ENCODE measurements at places on chromosomes 4 and X.
A peak's percentile ranks its signal among the peaks of the same experiment; 100 is the strongest.

DNA sequence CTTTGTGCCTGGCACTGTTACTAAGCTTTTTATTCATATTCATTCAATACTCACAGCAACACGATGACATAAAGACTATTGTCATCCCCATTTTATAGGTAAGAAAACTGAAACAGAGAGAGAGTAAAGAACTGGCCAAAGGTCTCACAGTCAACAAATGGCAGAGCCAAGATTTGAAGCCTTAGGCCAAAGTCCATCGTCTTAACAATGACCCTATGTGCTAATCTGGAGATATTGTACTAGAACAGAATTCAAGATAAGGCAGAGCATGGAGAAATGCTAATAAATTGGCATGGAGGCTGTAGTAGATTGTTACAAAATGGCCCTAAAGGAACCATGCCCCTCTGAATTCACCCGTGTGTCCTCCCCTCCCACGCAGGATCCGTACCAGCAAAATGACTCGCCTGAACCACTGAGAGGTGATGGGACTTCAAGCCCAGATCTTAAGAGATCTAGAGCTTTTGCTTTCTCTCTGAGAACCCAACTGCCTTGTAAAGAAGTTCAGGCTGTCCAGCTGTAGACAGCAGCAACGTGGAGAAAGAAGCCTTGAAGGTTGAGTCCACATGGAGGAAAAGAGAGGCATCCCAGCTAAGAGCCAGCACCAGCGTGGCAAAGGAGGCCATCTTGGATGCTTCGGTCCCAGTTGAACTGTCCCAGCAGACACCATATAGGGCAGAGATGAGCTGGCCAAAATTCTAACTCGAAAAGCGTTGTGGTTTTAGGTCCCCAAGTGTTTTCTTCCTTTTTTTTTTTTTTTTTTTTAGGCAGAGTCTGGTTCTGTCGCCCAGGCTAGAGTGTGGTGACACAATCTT lies 52.8 kb upstream of the RBM47 start:
- DNase-seq, result no peak

GRCh38 chrX:47568656-47569295 lies 7.8 kb downstream of the ARAF start:
- no peak for DNase-seq

- no peak for DNase-seq
These were observed 414.4 kb downstream of the AFF2 start for GRCh38 chrX:148914783-148915182.

DNA sequence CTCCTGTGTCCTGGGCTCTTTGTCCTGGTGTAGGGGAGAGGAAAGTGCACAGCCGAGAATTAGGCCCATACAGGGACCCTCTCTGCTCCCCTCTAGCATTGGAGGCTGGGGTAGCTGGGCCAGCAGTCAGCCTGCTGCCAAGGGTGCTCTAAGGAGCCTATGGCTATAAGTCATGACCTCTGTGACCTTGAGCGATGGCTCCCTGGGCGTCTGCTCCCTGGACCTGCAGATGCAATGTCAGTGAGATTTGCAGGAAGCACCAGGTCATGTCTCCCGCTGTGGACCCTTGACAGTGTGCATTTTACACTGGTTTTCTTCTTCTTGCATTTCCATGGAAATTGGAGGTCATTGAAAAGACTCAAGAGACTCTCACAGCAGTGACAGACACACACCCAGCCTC lies 234.1 kb upstream of the PSAPL1 start:
- no peak for DNase-seq

DNA sequence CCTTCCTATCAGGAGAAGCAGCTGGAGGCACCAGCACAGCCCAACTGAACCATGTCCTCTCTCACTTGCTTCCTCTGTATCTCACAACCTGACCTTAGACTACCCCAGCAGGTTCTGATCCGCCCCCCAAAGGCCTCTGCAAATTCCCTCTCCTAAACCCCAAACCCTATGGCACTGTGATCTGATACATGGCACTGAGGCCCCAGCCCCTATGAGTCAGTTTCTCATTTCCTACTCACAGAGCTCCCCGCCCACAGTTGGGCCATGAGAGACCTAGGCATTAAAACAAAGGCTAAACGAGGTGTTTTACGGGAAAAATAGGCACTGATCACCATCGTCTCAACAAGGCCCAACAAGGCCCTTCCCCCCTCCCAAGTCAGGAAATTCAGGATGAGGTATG lies 19.1 kb downstream of the SASH3 start:
- DNase-seq, result no peak

- no peak for DNase-seq
These were observed 62.0 kb downstream of the PHKA1 start for GRCh38 chrX:72652082-72652481.

DNA sequence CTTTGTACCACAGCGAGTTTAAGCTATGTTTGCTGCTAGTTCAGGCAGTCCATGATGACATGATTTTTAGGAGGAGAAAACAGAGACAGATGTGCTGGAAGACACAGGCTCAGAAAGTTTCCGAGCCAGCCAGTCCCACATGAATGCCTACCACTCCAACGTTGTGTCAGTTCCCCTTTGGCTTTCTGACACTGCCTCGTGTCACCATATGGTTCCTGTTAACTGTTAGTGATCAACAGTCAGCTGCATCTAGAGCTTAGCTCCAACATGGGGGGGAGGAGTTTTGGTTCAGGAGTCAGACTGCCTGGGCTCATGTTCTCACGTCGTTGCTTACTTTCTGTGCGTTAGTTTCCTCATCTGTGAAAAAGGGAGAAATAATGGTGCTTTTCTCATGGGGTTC lies 343.7 kb downstream of the MID1IP1 start:
- no peak for DNase-seq

DNA sequence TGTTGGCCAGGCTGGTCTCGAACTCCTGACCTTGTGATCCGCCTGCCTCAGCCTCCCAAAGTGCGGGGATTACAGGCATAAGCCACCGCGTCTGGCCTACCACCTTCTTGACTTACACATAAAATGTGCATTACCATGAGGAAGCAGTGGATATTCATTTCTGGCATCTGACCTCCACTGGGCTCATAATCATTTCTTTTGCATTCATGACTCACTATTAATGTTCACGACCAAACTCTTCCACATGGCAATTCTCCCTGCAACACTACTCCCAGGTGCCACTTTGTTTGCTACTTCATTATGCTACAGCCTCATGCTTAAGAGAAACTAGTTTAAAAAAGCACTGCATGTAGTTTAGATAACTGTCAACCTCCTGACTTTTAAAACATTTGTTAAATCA lies 22.7 kb downstream of the RASGEF1B start:
- DNase-seq, result no peak

- DNase-seq, result no peak
These were observed 19.9 kb upstream of the CDS1 start for GRCh38 chr4:84563002-84563401.

DNA sequence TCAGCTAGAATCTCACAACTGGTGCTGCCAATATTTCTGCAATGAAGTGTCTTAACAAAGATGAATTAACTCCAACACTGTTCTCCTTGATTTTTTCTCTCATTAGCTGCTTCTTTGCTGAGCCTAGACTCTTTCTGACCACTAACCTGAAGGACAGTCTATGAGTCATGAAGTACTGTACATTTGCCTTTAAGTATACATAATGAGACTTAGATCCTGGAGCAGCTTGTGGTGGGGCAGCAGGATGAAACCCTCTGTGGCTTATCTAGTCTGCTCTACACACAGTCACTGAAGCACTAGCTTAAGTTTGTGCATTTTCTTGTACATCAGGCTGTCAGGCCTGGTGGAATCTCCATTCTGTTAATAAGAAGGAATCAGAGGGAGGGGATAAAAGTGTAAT lies 307.4 kb upstream of the SMIM31 start:
- DNase-seq, result no peak

DNA sequence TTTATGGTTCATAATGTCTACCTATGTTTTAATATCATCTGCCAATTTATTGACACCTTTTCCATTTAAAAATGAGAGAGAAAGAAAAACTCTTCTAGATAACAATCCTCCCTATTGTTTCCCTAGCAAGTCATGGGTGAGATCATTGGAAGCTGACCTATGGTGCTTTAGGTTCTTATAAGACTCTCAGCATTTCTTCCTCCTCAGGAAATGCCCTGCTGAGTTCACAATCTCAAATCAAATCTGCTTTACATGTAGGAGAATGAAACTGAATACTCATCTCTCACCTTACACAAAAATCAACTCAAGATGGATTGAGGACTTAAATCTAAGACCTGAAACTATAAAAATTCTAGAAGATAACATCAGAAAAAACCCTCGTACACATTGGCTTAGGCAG lies 267.4 kb downstream of the RAPGEF2 start:
- no peak for DNase-seq

DNA sequence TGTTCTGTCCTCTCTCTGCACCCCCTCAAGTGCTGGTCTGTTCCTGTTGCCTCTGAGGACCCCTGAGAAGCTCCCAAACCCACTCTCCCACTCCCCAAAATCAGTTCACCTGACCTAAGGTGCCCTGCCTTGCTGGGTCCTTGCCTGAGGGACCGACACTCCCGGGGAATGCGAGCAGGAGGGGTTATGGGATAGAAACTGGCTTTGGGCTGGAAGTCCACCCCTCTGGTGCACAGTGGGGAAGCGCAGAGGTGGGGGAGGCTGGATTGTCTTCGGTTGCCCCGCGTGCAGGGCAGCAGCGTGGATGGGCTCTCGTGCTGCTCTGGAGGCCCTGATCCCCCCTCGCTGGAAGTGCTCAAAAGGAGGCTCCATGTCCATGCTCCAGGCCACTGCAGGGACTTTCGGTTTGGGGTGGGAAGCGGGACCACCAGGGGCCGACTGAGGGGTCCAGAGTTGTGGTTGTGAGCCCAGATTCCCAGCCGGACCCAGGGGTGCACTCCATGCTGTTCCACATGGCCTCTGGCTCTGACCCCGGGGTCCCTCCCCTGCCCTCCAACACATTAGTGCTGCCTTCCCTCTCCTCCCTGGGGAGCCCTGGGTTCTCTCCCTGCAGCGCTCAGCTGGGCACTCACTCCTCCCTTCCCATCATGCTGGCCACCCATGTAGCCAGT lies 7.6 kb downstream of the SORCS2 start:
- DNase-seq, result no peak

GRCh38 chr4:176236946-176237345 lies 32.1 kb downstream of the ASB5 start:
- no peak for DNase-seq

DNA sequence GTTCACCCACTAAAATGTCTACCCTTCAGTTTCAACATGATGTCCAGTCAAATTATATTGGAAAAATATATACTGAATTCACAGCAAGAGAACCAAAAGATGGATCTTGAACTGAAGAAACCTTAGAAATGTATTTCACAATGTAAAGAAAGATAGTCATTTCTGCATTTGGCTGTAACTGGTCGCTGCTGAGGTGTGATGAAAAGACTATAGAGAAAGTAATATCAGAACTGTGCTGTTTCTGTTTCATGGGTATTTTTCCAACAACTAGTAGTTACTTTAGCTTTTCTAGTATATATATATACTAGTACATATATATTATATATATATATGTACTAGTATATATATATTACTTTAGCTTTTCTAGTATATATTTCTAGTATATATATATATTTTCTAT lies 91.3 kb downstream of the GPM6A start:
- no peak for DNase-seq

DNA sequence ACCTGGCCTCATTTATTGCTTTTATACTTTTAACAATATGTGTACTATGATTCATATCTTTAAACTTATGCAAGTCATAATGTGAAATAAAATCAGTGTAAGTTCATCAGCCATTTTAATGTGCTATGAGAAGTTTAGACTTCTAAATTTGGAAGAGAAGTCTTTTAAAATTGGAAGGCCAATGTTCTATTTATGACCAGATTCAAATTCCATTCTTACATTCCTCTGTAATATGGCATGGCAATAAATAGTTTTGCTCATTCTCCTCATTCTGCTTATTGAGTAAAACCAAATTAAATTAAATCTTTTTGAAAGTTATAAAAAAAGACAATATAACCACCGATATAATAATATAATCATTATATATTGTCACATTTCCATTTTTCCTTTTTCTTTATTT lies 126.2 kb downstream of the SORBS2 start:
- no peak for DNase-seq

DNA sequence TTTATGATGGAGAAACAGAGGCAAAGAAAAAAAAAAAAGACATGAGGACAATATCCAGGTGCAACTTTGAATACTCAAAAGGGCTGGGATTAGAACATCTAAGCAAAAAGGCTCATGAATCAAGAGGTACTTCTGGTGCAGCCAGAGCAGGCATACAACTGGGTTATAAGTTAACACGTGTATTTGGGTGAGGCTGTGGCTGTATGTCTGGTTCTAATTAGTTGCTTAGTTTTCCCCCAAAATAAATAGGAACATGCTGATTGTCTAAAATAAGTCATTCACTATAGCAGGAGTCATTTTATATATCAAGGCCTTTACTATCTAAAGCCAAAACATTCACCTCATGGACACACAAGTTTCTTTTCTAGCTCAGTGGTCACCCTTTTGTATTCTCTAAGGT lies 20.2 kb downstream of the NHS start:
- no peak for DNase-seq

DNA sequence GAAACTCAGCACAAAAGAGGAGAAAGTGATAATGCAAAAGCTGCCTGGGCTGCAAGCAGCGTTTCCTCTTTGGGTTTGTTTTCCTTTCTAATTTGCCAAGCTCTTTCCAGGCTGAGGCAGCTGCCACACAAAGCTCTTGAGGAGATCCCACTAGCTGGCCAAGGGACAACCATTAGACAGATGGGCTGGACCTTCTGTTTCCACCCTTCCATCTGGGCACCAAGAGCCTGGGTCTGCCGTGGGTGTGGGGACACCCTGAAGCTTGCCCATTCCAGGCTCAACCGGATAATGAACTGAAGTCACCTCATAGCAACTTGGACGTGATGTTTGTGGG lies 194.6 kb upstream of the C1QTNF7 start:
- peak; percentile 26 for DNase-seq

GRCh38 chr4:150986085-150986484 lies 29.0 kb downstream of the LRBA start:
- no peak for DNase-seq

- DNase-seq, result no peak
These were observed 41.6 kb upstream of the ACSL4 start for GRCh38 chrX:109774706-109775105.

DNA sequence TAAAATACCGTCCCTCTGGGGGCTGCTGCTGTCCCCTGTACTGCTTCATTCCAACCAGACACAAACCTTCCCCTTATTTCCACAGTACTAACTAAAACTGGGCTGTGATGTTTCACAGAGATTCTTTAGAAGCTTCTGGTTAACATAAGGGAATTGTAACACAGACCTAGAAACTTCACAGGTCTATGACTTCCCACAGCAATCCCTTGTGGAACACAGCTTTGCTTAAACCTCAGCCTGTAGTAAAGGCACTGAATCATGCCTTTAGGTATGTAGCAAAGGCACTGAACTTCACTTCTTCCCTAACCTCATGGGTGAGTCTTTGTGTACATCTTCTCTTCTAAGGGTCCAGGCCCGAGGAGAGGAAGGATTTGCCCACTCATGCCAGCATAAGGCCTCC lies 49.4 kb downstream of the SPINK2 start:
- no peak for DNase-seq

DNA sequence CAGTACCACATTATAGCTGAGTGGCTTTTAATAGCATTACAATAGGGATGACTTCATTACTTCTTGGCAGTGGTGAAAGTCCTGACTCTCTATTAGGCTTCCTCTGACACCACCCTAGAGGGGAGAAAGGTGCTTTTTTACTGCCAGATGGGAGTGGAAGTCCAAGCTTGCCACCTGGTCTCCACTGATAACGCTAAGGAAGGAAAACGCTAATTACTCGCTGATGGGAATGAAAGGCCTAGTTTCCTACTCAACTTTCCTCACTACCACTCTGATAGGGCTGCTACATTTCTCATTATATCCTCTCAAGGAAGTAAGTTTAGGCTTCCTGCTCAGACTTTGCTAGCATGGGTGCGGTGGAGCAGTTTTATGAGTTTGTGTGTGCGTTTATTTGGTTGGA lies 62.3 kb upstream of the PAGE3 start:
- no peak for DNase-seq
